ENCODE measurements at places on chromosomes 4 and X. TPM values are rescaled to one million over a fixed set of nuclear protein-coding genes. Genes with fewer than 3 reads are reported as not detected.
A peak's percentile ranks its signal among the peaks of the same experiment; 100 is the strongest.

DNA sequence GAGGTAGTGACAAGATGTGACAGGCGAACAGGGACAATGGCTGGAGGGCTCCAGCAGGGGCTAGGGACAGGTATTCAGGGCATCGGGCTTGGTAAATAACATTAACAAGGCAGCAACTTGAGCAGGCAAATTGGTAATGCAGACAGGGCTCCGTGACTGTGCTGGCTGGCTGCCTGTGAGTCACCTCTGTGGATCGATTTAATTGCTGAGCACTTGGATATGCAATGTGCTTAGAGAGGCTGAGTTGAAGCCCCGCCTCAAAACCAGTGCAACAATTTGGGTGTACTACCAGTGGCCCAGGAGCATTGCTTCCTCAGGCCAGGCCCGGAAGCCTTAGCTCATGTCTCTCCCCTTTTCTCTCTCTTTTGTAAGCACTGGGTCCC is 19.5 kb downstream of the CNGA2 start:
- DNase-seq, result peak; percentile 65

GRCh38 chr4:3387943-3388361 is 53.8 kb upstream of the HGFAC start:
- peak; percentile 91 for DNase-seq

- no peak for DNase-seq
These were observed 101.9 kb downstream of the PCDH7 start for GRCh38 chr4:30821859-30822612.

- DNase-seq, result no peak
These were observed 29.7 kb downstream of the MANBA start for GRCh38 chr4:102730968-102731533.

GRCh38 chrX:144709841-144710240 is 537.5 kb upstream of the SPANXN1 start:
- DNase-seq, result no peak

- no peak for DNase-seq
These were observed 15.7 kb downstream of the ARMCX6 start for GRCh38 chrX:101602077-101602476.

The NXF2 gene
- total RNA-seq, result not detected

DNA sequence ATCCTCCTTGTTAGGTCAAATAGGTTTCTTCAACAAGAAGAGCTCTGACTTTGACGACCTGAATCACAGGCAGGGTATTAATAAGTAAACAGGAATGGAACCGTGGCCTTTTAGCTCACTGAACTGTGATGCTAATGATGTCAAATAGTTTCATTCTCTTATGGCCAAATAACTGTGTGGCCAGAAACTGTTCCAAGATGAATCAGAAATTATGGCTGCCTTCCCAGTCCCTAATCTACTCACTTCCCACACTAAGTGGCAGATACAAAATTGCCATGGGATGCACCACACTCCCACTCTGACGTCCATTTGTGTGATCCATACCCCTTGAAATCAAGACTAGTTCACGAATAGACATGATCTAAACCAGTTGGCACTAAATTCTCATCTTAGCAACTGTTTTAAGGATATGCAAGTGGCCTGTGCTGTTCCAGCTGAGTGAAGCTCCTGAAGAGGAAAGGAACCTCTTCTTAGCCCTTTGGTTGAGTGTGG is 455.4 kb downstream of the IL15 start:
- no peak for DNase-seq

The MYOZ2 gene
- 0.29 TPM for total RNA-seq

The HTN3 gene
- not detected for total RNA-seq

The COX7B2 gene
- total RNA-seq, result not detected

DNA sequence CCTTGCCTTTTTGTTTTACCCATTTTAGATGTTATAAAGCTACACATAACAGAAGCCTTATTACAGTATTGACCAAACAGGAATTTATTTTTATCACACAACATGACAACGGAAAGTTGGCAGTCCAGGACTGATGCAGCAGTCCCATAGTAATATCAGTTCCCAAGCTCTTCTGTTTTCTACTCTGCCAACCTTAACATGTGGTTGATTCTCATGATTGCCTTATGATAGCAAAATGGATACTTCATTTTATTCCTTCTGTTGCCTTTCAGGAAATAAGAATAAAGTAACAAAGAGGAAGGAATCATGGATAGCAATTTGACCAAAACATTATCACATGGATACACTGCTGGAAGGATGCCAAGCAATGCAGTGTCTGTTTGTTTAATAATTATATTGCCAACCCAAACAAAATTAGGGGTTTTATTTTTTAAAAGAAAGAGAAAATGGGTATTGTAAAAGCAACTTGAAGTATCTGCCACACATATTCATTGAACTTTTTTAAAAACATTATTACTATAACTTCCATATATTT is 275.7 kb downstream of the STPG2 start:
- DNase-seq, result no peak

- no peak for DNase-seq
These were observed 20.0 kb downstream of the CLCN3 start for GRCh38 chr4:169640261-169640870.

GRCh38 chr4:4666187-4666586 is 124.3 kb upstream of the STX18 start:
- no peak for DNase-seq

The GYPB gene
- total RNA-seq, result not detected

The NDP gene
- not detected for total RNA-seq

DNA sequence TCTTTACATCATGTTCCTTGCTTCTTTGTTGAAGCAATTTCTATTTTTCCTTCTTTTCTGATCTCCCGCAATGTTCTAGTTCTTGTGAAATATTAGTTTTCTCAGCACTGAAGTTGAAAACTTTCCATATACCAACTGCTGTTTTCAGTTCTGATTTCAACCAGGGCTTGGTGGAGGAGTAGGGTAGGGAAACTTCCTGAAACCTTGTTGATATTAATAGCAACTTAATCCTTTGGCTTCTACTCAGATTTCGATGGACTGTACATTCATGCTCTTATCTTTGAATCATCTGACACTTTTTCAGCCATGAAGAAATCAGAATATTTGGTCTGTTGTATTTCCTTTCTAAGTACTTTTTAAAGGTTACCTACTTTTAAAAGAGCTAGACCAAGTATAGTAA is 315.8 kb downstream of the RPA4 start:
- DNase-seq, result no peak

The GAGE12E gene
- total RNA-seq, result not detected

GRCh38 chrX:19647731-19648588 is 132.7 kb upstream of the MAP3K15 start:
- DNase-seq, result no peak

- DNase-seq, result no peak
These were observed 119.6 kb downstream of the PAPSS1 start for GRCh38 chr4:107600436-107600835.

- no peak for DNase-seq
These were observed 9.6 kb upstream of the CHRNA9 start for GRCh38 chr4:40325406-40326019.

DNA sequence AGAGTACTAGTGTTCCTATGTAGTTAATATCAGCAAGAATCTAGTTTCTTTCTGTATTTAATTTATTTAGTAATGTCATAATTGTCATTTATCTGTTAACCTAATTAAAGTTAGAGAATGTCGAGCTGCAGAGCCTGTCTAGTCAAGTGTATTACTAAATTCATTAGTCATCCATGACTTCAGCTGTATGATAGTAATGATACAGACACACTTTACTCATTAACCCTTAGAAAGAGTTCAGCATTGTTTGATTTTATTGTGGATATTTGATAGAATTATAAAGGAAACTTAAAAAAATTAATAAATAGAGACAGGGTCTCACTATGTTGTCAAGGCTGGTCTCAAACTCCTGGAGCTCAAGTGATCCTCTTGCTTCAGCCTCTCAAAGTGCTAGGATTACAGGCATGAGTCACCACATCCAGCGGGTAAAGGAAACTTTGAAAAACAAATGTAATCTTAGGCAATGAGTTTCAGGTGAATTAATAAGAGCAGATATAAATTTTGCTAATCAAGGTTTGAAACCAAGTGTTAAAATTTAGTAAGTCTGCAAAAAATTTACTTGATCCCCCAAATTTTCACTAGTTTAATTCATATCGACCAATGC is 110.6 kb downstream of the ANK2 start:
- no peak for DNase-seq

The RHOXF2 gene
- not detected for total RNA-seq

DNA sequence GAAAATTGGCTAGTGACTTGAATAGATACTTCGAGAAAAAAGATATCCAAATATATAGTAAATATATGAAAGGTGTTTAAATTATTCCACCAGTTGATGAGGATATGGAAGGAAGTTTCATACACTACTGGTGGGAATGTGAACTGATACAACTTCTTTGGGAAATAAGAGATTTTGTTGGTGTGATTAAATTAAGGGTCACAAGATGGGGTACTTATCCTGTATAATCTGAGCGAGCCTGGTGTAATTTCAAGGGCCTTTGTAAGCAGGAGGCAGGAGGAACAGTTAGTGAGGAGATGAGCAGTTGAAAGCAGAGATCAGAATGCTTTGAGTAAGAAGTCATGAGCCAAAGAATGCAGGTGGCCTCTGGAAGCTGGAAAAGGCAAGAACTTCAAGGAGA is 192.2 kb downstream of the KCTD8 start:
- no peak for DNase-seq

The CXorf58 gene
- not detected for total RNA-seq

The SPINK2 gene
- not detected for total RNA-seq

DNA sequence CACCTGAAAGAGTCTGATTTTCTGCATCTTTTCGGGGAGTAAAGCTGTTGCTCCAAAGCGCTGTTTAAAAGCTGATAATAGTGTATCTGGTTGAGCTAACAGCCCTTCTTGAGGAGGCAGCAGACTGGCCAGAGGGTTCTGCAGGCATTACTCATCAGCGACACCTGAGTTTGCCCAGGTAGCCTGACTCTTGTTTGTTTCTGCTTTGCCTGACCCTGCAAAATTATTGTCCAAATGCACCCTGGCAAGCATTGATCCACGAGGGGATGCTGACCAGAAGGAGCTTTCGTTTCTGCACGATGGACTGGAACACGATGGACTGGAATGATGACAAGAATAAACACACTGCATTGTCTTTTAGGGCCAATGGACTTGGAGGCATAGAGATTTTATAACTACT is 6.2 kb downstream of the CD99 start:
- no peak for DNase-seq

The MAGEE1 gene
- total RNA-seq, result 1.2 TPM

The CYSLTR1 gene
- 4.7 TPM for total RNA-seq

The NAA15 gene
- total RNA-seq, result 48.0 TPM

The FGA gene
- total RNA-seq, result not detected

The ETNPPL gene
- total RNA-seq, result not detected

DNA sequence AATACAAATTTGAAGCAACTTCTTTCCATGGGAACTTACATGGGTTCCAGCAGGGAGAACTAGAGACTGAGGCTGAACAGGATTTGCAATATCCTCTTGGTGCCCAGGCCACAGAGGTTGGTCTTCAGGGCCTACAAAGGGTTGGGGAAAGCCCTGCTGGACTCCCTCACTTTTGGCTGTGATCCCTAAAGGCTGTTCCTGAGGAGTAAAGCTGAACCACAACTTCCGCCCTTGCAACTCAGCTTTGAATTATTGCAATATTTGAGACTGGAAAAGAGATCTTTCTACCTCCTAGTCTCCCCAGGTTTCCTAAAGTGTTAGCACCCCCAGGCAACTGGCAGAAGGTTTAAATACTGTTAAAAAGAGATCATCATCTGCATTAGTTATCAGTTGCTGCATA is 26.9 kb downstream of the DCHS2 start:
- DNase-seq, result no peak

DNA sequence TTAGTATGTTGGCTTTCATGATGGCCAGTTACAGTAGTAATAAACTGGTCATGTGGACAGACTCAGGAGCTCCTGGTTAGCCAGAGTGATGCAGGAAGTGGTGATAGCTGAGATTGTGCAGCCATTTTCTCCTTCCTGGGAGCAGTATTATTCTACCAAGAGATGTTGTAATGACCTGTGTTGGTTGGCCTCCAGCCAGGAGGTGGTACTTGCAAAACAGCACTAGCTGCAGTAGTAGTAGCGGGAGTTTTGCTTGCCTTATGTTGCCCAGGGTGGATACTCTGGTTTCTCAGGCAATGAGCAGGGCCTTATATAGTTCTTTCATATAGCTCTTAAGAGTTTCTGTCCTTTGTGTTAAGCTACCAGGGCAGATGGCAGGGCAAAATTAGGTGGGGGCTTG is 998.8 kb downstream of the GLUD2 start:
- DNase-seq, result no peak

- DNase-seq, result no peak
These were observed 8.7 kb downstream of the PDE6B start for GRCh38 chr4:633976-634598.

- no peak for DNase-seq
These were observed 3.8 kb downstream of the HPGDS start for GRCh38 chr4:94338681-94339351.

- DNase-seq, result no peak
These were observed 250.2 kb downstream of the BMPR1B start for GRCh38 chr4:95007998-95008397.

The FGG gene
- not detected for total RNA-seq

Data from mesenteric fat pad (tissue), 1 donor.